A549 treated with CORT108297 at 1 μM for 4 hours (cell line): ENCODE measurements at places on chromosomes 1 and 21. TPM values are rescaled to one million over a fixed set of nuclear protein-coding genes. Genes with fewer than 3 reads are reported as not detected.

The OR2L5 gene
- not detected in 5 replicates for total RNA-seq

The RAB29 gene
- total RNA-seq, result 11.6 to 13.2 TPM (median 12.1 TPM) in 5 replicates

The SPATA46 gene
- not detected in 5 replicates for total RNA-seq

The HAPLN2 gene
- 0.14 to 0.21 TPM (median 0.14 TPM) in 3 of 5 replicates, not detected in the others for total RNA-seq
